NCI-H2107 (cell line): ENCODE measurements at places on chromosomes 13 and 19.

GRCh38 chr13:77810878-77811277 is 107.8 kb downstream of the EDNRB start:
- no peak for DNase-seq

GRCh38 chr13:77465603-77466195 is 69.8 kb upstream of the SCEL start:
- no peak for DNase-seq

DNA sequence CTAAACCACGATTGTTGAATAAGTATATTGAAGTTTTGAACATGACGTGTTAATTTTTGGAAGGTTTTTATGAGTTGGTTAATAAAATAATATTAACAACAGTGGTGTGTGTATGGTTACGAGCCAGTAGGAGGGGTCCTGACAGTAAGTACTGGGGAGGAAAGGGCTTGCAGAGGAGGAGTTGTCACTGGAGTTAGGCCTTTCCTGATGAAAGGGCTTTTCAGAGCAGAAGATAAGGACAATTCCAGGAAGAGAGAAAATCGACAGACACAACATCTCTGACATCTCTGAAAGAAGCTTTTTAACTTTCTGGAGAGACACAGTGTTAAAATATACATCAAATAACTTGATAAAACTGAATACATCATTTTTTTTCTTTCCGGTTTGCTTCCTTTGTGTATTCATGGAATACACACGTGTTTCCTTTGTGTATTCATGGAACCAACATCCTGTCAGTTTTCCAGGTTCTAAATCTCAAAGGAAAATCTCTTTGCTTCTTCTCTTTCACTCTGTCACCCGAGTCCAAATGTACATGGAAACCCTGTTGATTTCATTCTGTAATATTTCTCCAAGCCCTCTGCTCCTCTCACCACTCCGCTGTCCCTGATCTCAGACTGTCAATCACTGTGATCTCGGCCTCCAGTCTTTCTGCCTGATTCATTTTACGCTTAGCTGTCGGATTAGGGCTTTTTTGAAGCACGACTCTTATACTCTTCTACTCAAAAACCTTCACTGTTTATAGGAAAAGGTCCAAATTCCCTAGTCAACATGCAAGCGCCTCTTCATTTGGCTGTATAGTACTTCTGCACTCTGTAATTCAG is 374.4 kb downstream of the DLEU7 start:
- no peak for DNase-seq

DNA sequence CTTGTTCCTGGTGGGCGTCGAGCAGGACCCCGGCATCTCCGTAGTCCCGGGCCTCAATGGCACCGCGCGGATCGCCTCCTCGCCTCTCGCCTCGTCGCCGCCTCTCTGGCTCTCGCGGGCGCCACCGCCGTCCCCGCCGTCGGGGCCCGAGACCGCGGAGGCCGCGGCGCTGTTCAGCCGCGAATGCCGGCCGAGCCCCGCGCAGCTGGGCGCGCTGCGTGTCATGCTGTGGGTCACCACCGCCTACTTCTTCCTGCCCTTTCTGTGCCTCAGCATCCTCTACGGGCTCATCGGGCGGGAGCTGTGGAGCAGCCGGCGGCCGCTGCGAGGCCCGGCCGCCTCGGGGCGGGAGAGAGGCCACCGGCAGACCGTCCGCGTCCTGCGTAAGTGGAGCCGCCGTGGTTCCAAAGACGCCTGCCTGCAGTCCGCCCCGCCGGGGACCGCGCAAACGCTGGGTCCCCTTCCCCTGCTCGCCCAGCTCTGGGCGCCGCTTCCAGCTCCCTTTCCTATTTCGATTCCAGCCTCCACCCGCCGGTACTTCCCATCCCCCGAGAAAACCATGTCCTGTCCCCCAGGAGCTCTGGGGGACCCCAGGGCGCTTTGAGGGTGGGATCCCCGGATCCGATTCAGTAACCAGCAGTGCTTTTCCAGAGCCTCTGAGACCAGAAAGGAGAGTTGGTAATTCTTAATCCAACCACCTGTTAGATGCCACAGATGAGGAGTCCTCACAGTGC is 885 bp downstream of the MLNR start:
- no peak for DNase-seq

- no peak for DNase-seq
Measured at GRCh38 chr13:32117001-32117400, 85.4 kb downstream of the FRY start.
